EL (cell line): ENCODE measurements at places on chromosomes 12 and 14.

GRCh38 chr12:5140190-5140589 is 96.5 kb downstream of the KCNA5 start:
- no peak for DNase-seq

GRCh38 chr12:954741-955140 is 5.2 kb upstream of the RAD52 start:
- peak; percentile 18 for DNase-seq

DNA sequence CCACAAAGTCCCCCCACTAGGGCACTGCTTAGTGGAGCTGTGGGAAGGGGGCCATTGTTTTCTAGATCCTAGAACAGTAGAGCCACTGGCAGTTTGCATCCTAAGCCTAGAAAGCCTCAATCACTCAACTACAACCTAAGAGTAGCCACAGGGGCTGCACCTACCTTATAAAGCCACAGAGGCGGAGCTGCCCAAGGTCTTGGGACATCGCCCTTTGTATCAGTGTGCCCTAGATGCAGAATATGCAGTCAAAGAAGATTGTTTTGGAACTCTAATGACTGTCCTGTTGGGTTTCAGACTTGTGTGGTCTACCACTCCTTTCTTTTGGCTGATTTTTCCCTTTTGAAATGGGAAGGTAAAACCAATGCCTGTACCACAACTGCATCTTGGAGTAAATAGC is 59.5 kb downstream of the ATP2B1 start:
- DNase-seq: no peak

DNA sequence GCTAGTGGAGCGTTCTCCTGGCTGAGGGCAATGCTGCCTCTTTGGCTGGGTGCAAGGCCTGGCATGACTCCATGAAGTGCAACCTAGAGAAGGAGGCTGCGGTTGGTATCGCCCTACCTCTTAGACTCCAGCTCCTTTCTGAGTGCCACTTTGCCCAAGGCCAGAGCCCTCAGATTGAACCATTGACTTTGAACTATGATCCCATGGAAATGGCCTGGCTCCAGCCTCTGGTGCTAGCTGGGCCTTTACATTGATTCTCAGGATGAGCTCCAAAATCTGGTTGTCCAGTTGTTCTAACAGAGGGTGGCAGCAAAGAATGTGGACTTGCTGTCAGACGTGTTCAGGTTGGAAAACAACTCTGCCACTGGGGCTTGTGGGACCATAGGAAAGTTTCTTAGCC is 16.1 kb upstream of the SMOC1 start:
- no peak for DNase-seq

GRCh38 chr12:118237052-118237665 is 101.2 kb downstream of the PEBP1 start:
- DNase-seq: no peak

GRCh38 chr12:119631930-119632678 is 35.8 kb upstream of the PRKAB1 start:
- DNase-seq: no peak

DNA sequence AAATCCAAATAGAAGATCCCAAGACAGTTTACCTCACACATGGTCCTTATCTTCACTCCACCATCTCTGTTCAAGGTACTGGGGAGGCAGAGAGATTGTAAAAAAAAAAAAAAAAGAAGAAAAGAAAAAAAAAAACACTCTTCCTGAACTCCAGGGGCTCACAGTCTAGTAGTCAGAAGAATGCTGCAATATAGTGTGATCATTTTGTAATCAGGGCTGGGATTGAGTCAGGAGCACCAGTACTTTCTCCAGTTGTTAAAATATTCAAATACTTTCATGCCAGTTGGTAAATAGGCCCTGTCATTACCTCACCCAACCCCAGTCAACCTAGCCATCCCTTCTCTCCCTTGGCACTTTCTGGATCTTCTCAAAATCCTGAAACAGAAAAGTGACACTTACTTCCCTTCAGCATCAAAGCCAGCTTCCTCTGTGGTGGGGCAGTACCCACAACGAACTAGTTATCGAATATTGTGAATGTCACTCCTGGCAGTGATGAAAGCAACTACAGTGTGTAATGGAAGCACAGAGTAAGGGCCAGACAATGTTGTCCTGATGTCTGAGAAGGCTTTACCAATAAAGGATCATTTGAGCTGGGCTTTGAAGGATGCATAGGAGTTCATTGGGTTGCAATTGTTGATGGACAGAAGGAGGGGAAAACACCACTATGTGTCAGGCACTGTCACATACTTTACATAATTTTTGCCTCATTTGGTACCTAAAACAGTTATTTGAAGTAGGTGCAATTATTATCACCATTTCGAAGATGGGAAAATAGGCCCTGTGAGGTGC is 44.3 kb upstream of the HSPB8 start:
- DNase-seq: no peak

- no peak for DNase-seq
Measured at GRCh38 chr14:81178063-81178462, 42.7 kb downstream of the GTF2A1 start.

- no peak for DNase-seq
Measured at GRCh38 chr14:57221931-57222330, 46.8 kb downstream of the EXOC5 start.

GRCh38 chr14:95190857-95191256 is 33.5 kb upstream of the DICER1 start:
- DNase-seq: no peak

DNA sequence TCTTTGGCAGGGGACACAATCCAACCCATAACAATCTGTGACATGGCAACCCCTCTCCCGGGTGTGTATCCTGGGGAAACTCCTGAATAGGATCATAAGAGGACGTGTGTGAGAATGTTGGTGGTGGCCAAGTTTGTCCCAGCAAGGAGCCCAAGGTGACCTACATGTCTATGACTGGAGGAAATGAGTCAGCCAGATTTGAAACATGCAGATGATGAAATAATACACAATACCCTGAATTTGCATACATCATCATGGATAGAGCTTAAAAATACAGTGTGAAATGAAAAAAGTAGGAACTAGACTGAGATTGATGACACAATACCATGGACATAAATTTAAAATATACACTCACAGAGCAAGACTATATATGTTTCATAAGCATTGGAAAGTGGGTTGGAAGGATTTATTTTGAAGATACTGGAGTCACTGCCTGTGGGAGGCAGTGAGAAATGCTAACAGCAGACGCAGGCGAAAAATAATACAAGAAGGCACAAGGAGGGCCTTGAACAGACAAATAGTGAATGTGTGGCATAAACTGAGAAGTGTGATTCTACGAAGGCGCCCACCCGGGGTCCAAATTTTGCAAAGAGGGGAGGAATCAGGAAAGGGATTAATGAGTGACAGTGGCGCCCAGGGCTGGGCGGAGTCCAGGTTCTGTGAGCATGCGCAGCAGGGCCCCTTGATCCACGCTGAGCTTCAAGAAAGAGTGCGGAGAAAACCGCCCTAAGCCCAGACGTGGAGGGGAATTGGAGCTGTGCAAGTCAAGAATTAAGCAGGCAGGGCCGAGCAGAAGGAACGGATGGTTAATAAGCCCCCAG is 7.0 kb upstream of the MAP1LC3B2 start:
- DNase-seq: peak; percentile 53

- DNase-seq: no peak
Measured at GRCh38 chr12:53208435-53208834, 1.4 kb upstream of the ITGB7 start.

DNA sequence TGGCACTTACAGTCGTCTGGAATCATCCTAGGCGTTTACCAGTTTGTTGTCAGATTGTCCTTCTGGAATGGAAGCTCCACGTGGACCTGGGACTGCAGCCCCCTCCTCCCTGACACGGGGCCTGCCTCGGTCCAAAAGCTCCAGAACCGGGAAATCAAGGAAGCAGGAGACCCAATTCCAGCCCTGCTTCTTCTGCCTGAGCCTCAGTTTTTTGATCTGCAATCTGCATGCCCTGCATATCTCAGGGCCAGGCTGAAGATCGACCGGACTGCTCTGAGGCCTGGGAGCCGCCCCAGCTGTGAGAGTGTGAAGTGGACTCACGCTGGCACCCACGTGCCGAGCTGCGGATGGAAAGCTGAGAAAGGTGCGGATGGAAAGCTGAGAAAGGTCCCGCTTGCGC is 98.6 kb downstream of the SETD3 start:
- DNase-seq: no peak

DNA sequence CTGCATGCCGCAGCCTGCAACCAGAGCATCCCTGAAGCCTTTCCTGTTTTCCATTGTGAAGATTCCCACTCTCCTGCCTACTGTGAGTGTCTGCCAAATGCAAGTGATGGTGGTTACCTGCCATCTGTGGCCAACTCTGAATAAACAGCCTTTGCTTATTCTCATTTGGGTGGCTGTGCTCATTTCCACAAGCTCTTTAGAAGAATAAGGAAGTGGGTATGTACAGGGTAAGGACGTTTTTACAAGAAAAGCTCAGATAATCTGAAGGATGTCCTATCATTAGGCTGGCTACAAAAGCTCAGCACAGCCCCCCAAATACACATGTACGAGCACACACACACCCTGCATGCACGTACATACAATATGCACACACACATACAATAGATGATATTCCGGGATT is 7.3 kb upstream of the RNASE1 start:
- DNase-seq: no peak

DNA sequence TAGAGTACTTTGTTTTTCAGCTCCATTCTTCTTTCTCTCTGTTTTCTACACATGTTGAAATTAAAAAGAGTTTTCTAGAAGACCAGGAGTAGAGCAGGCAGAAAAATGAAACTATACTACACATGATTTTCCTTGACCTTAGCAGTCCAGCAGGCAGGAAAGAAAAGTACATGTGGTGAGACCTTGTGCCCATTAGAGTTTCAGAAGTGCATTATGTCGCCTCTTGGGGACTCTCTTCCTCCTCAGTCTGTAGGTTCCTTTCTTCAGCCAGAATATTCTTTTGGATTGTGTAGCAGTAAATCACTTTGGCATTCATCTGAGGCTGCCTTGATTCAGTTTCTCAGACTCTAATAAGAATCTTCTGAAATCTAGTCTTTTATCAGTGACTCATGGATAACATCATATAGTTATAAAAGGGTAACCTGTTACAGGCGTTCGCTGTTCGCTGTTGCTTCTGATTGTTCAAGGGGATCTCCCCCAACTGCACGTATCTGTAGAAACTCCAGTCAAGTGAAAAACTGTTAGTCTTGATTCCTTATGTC is 161.8 kb downstream of the ANO4 start:
- no peak for DNase-seq

- DNase-seq: no peak
Measured at GRCh38 chr14:102911991-102912761, 10.3 kb upstream of the AMN start.

DNA sequence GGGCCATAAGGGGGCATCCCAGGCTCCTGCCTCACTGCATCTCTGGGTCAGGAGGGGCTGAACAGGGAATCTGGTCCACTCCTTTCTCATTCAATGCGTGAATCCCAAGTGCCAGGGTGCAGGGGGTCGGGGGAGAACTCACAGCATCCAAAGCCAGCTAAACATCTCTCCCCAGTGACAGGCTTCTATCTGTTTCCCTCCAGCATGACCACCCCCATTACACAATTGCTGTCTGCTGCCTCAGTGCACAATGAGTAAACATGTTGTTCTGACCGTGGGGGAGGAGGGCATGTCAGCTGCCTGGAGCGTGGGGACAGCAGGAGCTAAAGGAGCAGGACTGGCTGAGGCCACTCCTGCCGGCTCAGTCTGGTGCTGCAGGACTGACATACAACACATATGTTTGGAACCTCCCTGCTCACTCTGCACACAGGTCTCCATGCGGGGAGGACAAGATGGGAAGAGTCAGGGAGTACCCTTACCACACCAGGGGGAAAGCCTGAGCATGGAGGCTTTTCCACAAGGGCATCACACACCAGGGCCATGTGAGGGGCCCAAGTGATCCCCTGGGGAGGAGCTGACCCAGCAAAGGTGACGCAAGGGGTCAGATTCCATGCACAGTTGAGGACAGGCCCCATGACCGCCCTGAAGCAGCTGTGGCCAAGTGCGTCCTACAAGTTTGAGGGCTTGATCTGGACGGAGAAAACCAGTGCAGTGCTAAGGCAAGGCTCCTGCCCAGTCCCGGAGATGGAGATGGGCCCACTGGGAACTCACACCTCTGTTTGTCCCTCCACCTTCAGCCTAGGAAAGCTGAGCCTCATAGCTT is 1.4 kb downstream of the TNS2 start:
- peak; percentile 66 for DNase-seq

GRCh38 chr14:96893966-96894622 is 96.9 kb downstream of the VRK1 start:
- no peak for DNase-seq

DNA sequence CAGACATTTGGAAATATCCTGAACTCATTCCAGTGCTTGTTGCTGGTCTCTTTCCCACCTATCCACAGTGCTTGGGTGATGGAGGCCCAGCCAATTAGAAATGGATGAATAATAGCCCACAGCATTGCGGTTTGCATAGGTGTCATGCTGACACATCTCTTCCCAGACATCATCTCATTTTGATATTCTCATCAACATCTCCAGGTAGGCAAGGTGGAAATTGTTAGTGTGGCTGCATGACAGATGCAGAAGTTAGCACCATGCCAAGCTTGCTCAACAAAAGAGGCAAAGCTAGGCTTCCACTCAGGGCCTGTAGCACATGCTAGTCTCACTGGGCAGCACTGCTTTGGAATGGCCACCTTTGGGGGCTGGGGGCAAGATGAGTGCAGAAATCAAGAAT is 1118.9 kb downstream of the VRK1 start:
- no peak for DNase-seq

GRCh38 chr12:4387607-4388006 is 8.1 kb upstream of the FGF23 start:
- no peak for DNase-seq

GRCh38 chr12:75172611-75173010 is 37.0 kb downstream of the KCNC2 start:
- DNase-seq: no peak

DNA sequence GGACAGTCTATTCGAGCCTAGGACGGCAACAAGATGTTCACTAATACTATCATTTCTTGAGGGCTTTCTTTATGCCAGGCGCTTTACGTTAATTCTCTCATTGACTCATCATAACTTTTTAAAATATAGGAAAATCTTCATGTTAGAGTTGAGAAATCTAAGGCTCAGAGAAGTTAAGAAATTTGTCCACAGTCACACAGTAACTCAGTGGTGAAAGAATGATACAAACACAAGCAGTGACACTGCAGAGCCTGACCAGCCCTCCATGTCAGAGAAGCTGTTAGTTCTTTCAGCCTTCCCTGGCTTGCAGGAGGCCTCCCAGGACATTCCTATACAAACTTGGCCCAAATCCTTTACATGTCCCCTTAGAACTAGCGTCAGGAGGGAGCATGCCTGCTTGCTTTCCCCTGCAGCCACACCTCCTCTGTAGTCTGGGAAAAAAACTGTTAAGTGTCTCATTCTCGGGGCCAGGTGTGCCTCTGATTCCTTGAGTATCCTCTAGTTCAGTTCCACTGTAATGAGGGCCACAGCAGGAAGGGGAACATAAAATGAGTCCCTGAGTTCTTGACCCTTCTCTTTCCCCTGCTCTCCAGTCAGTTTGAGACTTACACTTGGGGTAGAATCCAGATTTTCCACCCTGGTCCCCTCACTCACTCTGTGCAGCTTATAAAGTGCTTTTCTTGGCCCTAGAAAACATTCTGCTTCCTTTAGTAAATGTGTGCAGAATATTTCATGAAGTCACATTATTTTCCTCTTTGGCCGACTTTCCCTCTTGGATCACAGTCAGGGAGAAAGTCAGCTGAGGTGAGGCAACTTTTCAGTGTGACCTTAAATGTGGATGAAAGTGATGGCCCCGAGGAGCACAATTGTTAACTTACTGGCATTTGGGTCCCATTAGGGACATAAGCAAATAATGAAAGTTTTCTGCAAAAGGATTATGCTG is 152.2 kb upstream of the HIF1A start:
- no peak for DNase-seq
